ENCODE measurements at places on chromosomes 7 and 10.
A peak's percentile ranks its signal among the peaks of the same experiment; 100 is the strongest.

DNA sequence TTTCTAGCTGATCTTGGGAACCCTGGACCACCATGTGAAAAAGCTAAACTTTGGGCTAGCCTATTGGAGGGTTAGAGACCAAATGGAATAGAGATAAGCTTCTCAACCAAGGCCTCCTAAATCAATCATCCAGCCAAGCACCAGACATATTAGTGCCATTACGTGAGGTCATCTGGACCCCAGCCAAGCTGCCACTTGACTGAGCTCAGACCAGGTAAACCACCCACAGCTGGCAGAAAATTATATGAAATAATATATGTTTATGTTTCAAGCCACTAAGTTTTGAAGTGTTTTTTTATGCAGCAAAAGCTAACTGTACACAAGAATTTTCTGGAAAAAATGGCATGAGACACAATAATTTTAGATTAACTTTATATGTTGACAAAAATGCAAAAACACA is 82.6 kb upstream of the PCGF5 start:
- DNase-seq: peak; percentile 66

DNA sequence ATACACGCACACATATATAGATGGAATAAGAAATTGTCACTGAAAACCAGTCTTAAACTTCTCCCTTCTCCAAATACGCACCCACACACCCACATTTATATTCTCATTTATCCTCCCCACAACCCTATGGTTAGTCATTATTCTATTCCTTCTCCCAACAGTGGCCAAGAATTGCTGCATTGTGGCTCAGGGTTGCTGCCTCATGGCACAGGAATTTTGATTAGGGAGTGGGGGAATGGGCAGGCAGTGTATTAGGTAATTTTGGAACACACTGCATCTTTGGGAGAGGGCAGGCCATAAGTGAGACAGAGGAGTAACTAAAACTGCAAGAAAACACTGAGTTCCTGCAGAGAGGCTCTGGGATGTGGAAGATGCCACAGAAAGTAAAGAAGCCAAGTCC is 35.7 kb downstream of the NAPEPLD start:
- DNase-seq: no peak

DNA sequence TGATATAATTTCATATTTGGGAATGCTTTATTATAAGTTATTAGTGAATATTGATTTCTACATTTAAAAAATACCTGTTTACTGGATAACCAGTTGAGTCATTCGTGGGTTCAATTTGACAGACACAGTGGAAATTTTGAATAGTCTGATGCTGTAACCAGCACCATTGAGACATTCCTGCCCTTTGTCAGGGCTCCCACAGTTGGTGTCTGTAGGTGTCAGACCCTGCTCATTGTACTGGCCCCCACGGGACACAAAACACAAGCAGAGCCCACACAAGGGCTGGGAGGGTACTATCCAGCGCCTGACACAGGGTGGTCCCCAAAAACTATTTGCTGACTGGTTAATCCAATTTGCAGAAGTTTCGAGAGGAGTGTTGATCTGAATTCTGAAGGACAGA is 35.9 kb downstream of the EEPD1 start:
- DNase-seq: no peak

- DNase-seq: no peak
Observed at GRCh38 chr10:110619514-110620397, 24.4 kb upstream of the RBM20 start.

- DNase-seq: no peak
Observed at GRCh38 chr7:67429735-67430134, 433.1 kb downstream of the TYW1 start.

DNA sequence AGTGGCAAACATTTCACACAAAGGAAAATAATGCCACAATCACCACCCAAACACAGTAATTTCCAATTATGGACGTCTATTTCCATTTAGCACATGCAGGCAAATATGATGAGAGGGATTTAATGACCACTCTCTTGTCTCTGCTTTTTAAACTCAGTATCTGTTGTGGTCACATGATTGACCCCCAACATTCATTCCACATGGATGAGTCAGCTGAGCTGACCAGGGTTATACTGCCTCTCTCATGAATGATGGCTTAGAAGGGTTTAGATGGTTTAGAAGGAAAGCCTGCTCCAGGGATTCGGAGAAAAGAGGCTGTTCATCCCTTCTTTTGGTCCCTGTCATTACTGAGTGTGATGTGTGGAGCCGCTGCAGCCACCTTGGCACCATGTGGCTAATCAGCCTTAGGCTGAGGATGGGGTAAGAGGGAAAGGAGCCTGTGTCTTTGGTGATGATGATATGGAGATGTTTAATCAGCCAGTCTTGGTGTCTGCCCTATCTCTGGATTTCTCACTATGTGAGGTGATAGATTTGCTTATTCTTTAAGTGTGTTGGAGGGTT is 38.2 kb upstream of the JAKMIP3 start:
- DNase-seq: no peak

- no peak for DNase-seq
Observed at GRCh38 chr7:75623390-75624133, 115.2 kb downstream of the HIP1 start.

DNA sequence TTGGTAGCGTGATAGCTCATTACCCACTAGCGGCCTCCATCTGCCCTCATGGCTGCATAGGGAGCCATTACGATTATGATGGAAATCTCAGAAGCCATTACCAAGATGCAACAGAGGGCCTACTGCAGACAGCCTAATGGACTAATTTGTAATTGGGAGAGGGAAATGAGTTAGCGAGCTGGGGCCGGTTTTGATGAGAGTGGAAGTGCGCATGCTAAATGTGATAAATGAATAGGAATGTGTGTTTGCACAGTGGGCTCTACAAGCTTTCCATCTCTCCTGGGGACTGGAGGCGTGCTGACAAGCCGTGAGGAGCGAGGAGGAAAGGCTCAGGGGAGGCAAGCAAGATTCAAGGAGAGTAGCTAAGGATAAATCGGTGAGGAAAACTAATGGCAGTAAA is 644.5 kb upstream of the GALNT17 start:
- no peak for DNase-seq

DNA sequence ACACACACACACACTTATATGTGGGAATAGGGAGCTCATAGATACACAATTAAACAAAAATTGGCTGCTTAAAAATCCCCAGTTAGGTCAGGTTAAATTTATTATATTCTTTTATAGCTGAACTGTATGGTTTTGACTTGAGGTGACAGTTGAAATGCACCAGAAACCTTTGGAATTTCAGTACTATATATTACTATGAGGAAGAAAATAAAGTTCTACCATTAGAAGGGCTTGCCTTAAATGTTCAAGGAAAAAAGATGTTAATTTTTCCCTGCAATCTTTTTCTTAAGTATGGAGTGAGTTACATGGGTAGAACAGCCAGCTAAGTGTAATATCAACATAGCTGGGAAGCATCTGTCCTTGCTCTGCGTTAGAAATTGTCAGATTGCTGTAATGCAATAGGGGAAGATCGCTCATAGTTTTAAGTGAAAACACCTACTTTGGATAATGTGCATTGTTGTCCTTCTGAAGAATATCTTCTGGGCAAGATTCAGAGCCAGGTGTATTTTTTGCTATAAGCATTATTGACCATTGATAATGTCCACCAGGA is 415.8 kb upstream of the MKI67 start:
- DNase-seq: no peak

DNA sequence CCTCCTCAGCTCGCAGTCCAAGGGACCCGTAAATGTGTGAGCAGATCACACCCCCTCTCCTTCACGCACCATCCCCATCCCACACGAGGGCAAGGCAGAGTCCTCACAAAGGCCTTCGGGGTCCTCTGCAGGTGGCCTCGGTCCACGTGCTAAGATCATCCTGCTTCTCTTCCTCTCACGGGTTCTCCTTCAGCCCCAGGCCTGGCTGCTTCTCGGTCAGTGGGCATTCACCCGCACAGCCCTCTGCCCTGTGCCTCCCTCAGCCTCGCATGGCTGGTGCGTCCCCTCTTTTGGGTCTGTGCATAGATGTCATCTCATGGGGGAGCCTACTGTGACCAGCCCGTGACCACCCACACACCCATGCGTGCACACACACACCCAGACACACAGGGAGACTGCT is 17.3 kb upstream of the FOXL3 start:
- DNase-seq: no peak

DNA sequence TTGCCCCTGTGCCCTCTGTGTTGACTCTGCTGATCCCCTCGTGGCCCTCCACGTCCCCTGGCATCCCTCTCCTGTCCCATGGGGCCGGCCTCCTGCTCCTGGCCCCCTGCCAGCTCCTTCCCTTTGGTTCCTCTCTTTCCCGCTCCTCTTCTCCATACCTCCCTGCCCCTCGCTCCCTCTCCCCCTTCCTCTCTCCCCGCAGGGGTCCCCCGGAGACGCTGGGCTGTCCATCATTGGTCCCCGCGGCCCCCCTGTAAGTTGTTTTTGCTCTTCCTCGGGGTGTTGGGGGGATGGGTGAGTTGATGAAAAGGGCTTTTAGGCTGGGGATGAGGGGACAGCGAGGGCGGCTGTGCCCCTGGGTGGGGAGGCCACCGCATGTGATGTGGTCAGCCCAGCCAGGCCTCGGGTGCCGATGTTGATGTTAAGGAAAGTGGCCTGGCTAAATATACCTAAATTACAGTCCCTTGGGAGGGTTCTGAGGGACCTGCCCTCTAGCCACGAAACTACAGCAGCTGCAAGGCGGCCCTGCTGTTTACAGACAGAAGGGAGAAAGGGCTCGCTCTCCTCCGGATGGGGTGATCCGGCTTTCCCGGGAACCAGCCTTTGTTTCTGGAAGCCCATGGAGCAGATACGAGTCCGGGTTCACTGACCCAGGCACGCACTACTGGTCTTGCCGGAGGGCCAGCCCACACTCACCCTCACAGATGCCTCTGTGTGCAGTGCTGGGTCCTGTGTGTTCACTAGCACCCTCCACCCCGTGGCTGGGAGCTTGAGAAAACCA is 78.8 kb downstream of the COL13A1 start:
- no peak for DNase-seq

DNA sequence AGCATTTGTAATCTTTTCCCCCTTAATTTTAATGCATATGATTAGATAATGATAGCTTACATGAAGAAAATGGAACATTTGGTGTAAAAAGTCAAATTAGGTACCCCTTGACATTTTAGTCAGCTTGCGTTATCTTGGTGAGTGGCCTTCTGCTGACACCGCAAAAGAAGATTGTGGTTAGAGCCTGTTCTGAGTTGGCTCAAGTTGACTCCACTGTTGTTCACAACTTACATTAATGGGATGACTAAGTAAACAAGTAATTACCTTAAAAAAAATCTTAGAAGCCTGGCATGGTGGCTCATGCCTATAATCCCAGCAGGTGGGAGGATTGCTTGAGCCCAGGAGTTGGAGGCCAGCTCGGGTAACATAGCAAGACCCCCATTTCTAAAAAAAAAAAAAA is 24.2 kb downstream of the TRRAP start:
- no peak for DNase-seq

DNA sequence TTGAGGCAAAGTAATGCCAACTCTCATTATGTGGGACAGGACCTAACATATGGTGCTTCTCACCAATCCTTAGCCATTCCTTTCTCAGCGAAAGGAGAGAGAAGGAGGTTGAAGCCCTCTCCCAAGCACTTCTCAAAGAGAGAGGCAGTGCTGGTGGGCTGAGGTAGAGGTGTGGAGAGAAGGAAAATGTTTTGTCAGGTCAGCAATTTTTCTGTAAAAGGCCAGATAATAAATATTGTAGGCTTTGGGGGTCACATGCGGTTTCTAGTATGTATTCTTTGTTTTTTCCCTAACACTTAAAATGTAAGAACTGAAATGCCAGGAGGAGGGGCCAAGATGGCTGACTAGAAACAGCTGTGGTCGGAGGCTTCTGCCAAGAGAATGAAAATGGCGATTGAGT is 225.0 kb upstream of the NPY start:
- no peak for DNase-seq

GRCh38 chr7:39349452-39350123 is 216.6 kb upstream of the YAE1 start:
- DNase-seq: no peak

GRCh38 chr7:91894781-91895480 is 14.4 kb upstream of the MTERF1 start:
- no peak for DNase-seq

DNA sequence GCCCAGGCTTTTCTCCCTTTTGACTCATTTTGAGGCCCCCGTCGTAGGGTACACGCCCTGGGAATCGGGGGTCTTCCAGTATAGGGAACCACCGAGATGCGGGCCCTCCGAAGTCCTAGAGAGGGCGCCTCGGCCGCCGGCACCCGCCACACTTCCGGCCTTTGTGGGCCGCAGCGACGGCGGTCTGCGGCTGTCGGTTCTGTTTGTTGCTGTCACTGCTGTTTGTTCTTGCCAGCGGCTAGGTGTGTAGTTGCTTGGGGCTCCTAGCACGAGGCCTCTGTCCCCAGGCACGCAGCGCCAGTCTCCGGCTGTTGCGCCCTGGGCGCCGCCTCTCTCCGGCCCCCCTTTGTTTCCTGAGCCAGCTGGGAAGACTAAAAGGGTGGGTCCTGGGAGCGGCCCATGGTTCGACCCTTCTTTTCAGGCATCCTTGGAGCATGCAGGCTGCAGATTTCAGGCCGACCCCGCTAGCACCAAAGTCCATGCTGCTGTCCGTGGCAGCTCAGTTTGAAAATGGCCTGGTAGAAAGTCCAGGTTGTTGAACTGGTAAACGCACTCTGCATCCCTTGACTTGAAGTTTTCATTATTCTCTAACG is 17.8 kb upstream of the ZKSCAN1 start:
- no peak for DNase-seq

DNA sequence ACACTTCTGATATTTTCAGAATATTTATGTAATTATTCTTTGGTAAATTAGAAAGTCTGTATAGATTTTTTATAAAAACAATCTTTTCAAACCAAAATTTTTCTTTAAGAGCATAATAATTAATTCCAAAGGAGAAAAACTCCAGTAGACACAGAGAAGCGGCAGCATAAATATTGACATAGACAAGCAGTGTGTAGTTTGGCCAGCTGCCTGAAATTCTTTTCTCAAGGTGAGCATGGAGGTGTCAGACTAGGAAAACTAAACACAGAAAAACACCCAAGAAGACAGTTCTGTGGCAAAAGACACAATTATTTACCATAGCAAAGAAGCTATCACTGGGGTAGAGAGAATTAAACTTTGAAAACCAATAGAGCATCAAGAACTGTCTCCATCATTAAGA is 82.4 kb downstream of the KLF6 start:
- DNase-seq: no peak

- DNase-seq: no peak
Observed at GRCh38 chr10:100780324-100780723, 34.9 kb downstream of the PAX2 start.

DNA sequence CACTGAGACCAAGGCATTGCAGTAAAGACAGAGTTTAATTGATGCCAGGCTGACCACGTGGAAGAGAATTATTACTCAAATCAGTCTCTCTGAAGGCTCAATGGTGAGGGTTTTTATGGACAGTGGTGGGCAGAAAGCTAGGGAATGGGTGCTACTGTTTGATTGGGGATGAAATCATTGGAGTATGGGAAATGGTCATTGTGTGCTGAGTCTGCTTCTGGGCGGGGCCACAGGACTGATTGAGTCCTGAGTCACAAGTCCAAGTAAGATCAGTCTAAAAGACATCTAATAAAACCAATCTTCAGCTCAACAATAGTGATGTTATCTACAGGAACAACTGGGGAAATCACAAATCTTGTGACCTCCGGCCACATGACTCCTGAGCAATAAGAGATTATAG is 868.4 kb downstream of the SORCS3 start:
- no peak for DNase-seq

GRCh38 chr10:34609287-34609940 is 205.7 kb downstream of the PARD3 start:
- no peak for DNase-seq

Data from NCI-H1105 (cell line).